ENCODE measurements at places on chromosomes 16 and 17.

DNA sequence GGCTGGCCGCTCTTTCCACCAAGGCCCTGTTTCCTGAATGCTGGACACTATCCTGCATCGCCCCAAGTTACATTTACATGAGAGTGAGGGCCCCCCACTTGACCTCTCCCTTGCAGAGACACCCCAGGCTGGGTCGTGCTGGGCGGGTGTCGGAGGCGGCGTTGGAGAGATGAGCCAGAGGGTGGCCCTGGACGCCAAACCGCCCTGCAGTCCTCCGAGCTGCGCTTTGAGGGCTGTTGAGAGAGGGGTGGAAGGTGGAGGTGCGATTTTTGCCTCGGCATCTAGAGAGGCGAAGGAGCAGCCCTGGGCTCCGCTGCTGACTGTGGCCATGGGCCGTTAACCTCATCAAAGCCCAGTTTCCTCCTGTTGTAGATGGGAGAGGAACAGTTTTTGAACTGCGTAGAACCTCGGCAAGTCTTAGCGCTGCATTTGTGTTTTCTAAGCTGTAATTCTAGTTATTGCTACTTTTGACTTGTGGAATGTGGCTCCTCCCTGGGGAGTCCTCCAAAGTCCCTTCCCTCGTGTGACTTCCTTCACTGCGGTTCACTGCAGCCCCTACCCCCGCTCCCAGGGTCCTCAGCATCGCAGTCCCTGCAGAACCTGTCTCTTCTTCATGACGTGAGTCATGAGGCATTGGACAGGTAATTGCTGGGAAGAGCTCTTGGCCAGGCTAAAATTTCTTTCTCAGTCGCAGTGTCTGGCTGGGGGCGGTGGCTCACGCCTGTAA is 986 bp upstream of the ELOB start:
- DNase-seq, result no peak

DNA sequence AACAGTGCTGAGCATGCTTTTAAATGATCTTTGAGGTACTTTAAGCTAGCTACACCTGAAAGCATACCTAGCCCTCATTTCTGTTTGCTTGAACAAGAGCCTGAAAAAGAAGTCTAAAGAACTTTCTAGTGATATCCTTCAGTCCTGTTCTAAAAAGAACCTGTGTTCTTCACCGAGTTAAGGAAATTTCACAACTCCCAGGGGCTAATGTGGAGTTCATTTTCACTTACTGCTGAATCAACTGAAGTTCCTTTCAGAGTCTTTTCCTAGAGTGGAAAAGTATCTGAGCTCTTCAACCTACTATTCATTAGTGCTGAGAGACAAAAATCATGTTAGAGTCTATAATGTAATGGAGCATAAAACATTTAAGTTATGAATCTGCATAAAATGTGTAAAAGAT is 66.9 kb downstream of the CHD9 start:
- DNase-seq, result no peak

DNA sequence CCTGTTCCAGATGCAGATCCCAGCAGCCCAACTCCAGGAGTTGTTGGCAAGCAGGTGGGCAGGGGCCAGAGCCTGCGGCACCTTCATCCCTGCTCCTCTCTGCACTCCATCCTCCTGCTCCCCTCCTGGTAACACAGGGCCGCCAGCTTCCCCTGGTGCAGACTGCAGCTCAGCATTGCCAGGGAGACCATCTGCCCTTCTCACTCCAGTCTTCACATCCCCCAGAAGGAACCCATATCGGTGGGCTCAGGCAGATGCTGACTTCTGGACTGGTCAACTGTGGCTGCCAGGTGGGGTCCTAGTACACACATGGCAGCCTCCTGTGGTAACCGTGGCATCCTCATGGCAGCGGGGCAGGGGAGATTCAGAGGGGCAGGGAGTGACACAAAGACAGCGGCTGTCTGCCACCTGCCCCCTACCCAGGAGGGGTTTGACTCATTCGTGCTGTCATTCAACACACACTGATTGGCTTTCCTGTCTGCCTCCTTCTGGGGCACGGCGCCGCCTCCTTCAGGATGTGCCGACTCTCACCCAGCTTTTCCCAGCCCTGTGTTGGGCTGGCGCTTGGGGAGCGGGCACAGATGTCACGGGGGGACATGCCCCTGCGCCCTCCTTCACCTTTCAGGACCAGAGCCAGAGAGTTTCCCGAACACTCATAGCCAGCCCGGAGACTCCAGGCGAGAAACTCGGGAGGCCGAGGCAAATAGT is 120.9 kb downstream of the CMIP start:
- no peak for DNase-seq

GRCh38 chr17:17200831-17201230 is 5.3 kb downstream of the PLD6 start:
- DNase-seq, result no peak

DNA sequence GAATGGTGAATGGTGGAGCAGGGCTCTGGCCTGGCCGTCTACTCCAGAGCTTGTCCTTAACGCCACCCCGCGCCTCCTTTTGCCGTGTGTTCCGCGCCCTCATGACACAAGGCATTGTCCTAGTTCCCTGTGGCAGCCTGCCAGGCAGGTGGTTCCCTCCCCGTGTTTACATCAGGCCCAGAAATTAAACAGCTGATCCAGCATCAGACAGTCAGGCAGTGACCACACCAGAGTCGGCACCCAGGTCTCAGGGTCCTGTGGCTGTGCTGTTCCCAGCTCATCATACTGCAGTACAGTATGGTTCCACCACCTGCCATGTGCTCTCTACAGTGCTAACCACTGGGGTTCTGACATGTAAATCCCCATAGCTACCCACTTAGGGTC is 119.7 kb downstream of the RAB11FIP4 start:
- DNase-seq, result no peak

DNA sequence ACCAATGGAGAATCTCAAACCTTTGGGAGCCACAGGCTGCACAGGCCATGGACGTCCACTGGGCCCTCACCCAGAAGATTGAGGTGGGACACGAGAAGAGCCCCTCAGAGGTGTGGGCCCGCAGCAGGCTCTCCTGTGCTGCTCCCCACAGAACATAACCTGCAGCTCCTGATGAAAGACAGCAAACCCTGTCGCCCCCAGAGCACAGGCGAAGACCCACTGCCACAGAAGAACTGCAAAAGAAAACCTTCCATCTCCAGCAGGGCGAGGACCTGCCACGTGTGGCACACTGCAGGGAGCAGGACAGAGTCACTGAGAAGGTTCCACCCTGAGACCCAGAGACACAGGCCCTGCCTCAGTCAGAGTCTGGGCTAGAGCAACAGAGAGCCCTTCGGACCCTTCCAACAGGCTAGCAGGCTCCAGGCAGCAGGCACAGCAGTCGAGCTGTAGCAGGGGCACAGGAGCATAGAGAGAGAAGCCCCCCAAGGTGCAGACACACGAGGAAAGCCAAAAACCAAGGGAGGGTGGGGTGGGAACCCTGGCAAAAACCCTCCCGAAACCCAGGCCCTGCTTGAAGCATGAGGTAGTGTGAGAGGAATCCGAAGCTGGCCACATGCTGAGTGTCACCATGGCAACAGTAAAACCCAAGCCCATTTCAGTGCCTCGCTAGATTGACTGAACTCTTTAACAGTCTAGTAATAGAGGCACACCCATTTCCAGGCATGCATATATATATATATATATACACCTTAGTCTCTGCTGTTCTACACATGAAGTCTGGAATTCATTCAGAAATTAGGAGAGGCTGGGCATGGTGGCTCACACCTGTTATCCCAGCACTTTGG is 60.0 kb upstream of the CHMP6 start:
- DNase-seq, result no peak

DNA sequence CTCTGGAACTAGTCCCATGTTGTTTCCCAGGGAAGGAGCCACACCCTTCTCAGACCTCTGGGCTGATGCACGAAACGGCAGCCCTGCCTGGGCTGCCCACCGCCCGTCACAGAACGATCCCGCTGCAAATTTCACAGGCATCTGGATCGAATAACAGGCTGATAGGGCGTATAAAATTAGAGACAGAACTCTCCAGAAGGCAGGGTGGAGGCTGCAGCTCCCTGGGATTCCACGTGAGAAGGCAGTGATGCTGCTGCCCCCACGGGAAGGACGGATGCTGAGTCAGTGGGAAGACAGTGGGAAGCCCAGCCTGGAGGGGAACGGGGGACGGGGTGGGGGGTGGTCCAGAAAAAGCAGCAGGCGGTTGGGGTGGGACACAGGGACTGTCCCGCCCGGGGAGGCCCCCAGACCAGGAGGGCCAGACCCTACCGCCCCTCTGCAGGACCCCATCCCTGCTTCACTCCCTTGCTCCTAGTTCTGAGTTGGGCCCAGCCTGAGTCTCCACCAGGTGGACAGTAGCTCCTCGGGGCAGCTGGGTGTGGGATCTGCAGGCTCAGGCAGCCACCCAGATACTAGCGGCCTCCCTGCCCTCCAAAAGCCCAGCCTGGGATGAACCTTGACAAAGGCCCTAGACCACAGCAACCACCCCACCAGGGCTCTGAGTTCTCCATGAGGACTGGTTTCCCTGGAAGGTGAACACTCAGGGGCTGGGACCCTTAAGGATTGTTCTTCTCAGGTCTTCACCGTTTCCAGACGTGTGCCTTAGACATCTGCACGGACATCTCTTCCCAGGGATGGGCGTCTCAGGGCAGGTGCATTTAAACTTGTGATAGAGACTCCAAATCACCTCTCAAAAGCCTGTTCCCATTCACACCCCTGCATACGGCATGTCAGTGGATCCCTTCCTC is 117.8 kb downstream of the METRNL start:
- no peak for DNase-seq

- no peak for DNase-seq
Observed at GRCh38 chr16:74650966-74651567, 15.6 kb downstream of the RFWD3 start.

DNA sequence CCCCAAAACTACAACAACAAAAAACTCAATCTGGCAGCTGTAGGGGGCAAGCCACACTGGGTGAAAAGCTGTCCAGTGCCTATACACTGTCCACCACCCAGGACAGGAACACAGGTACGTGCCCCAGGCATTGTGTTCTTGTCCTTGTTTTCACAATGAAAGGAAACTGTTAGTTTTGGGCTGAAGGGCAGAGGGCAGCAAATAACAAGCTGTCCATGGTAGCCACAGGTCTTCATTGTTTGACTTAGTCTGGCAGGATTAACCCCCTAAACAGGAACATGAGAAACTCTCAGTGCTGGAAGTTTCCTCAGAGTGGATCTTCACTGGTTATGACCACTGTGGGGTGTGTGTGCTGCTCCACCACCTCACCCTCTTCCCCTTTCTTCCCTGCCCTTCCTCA is 224.6 kb upstream of the N4BP1 start:
- DNase-seq, result no peak

DNA sequence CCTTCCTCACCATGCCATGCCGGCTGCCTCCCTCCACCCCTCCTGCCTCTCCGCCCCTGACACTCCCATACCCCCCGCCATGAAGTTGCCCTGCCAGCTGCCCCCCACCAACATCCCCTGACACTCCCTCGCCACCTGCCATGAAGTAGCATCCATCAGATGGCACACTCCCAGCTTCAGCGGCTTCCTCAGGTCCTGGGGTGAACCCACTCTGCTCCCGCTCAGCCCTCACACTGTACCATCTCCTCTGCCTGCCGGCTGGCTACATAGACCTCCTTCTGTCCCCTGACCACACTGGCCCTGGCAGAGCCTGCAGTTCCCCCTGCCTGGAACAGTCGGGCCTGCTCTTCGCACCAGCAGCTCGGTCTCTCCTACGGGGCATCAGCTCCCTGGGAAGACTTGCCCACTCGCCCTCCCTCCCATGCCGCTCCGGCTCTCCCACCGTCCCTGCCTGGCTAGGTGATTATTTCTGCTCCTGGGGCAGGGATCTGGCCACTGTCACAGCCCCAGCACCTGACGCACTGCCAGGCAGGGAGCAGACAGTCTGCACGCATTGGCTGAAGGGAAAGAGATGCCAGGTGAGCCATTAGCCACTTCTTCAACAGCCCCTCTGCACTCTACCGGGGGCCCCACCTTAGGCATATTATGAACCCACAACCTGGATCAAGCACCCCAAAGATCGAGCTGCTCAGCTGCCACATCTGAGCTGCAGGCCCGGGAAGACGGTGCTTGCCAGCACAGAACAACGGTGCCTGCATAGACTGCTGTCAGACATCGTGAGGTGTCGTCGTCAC is 9.0 kb downstream of the CANT1 start:
- DNase-seq, result no peak

DNA sequence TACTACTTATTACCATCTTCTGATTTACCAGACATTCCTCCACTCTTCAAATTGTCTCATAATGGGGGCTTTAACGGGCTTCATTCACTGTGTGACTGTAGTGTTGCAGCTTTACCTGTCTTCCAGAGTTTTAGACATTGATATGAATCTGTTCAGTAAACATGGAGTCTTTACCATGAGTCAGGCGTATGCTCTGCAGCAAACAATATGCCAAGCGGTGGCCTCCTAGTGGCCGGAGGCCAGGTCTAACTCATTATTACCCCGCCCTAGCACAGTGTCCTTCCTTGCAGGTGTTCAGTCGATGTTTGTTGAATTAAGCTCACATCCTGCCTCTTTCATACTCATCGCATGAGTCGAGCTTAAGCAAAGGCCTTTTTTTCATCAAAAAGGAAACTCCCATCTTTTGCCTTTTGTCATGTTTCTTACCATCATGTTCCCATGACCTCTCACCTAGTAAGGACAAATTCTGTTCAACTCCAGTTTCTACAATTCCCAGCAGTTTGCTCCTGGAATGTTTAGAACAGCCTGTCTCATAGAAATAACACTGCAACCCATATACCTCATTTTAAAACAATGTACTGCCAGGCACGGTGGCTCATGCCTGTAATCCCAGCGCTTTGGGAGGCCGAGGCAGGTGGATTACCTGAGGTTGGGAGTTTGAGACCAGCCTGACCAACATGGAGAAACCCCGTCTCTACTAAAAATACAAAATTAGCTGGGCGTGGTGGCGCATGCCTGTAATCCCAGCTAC is 39.4 kb downstream of the TUBD1 start:
- peak; percentile 81 for DNase-seq

- no peak for DNase-seq
Observed at GRCh38 chr16:270381-271255, 5.1 kb downstream of the RGS11 start.

- DNase-seq, result no peak
Observed at GRCh38 chr16:88456356-88457292, 3.5 kb downstream of the ZFPM1 start.

GRCh38 chr16:11613381-11614303 is 26.9 kb upstream of the LITAF start:
- DNase-seq, result no peak

- DNase-seq, result peak; percentile 28
Observed at GRCh38 chr17:78839762-78840529, 668 bp downstream of the USP36 start.

- DNase-seq, result no peak
Observed at GRCh38 chr16:76976101-76976500, 214.9 kb upstream of the MON1B start.

All from HTR-8/SVneo (cell line).